ENCODE measurements at places on chromosomes 1 and 21.
A peak's percentile ranks its signal among the peaks of the same experiment; 100 is the strongest.

- no peak for DNase-seq
Measured at GRCh38 chr1:91499904-91500755, 521 bp upstream of the CDC7 start.

DNA sequence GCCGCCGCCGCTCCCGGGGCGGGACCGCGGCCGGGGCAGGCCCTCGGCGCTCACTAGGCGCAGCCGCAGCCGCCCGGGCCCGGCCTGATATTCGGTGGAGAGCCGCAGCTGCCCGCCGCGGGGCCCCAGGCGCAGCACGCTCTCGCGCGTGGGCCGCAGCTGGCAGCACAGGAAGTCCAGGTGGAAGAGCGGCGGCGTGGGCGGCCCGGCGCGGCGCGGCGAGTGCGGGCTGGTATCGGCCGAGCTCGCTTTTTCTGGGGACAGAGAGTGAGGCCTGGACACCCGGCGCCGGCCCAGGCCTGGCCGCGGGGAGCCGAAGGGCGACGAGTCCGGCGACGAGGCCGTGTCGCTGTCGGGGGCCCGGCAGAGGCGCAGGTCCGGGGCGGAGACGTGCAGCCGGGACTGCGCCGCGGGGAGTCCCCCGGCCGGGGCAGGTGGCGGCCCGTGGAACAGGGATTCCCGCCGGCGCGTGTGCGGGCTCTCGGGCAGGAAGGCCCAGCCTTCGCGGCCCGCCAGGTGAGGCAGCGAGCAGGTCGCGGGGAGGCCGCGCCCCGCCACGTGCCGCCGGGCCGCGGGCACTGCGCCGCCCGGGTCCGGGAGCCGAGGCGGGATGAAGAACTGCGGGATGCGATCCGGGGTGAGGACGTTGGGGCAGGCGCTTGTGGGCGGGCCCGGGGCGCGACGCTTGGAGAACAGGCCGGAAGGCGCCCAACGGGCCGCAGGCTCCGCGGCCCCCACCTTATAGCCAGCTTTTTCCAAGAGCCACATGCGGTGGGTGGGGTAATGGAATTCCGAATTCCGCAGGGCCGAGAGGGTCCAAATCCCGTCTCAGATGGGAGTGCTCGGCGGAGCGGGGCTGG is 1.2 kb downstream of the C2CD4D start:
- DNase-seq, result no peak

- DNase-seq, result no peak
Measured at GRCh38 chr1:100969327-100969726, 56.3 kb downstream of the DPH5 start.

DNA sequence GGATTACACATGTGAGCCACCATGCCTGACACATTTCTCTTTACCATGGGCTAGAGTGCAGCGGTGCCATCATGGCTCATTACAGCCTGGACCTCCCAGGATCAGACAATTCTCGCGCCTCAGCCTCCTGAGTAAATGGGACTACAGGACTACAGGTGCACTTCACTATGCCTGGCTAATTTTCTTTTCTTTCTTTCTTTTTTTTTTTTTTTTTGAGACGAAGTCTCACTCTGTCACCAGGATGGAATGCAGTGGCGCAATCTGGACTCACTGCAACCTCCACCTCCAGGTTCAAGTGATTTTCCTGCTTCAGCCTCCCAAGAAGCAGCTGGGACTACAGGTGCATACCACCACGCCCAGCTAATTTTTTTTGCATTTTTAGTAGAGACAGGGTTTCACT is 14.8 kb upstream of the KIF1B start:
- DNase-seq, result no peak

GRCh38 chr1:25631750-25632485 is 15.3 kb downstream of the MAN1C1 start:
- DNase-seq, result no peak

DNA sequence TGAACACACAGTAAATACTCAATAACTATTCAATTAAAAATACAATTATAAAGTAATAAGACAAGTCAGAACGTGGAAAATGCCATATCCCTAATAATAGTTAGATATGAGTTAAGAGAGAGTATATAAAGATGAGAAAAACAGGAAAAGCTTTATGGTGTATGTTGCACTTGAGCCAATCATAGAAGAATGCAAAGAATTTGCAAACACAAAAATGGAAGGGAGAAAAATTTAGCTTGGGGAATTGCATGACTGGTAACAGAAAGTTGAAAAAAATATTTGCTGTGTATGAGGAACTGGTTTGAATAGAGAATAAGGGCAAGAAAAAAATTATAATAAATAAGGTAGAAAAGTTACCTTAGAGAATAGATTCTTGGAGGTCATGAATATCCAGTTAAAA is 739.6 kb upstream of the CXADR start:
- no peak for DNase-seq

GRCh38 chr1:63645317-63645716 is 52.1 kb downstream of the PGM1 start:
- DNase-seq, result peak; percentile 18

DNA sequence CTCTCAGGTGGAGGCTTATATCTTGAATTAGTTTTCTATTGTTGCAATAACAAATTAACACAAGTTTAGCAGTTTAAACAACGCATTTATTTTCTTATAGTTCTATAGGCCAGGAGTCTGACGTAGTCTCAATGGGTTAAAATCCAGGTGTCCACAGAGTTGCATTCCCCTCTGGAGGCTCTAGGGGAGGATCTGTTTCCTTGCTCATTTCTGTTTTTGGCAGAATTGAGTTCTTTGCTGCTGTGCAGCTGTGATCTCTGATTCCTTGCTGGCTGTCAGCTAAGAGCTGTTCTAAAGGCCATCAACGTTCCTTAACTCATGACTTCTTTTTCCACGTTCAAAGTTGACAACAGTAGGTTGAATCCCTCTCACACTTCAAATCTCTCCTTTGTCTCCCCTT is 31.8 kb downstream of the S100A10 start:
- DNase-seq, result no peak

GRCh38 chr1:161244888-161245287 is 6.9 kb upstream of the NR1I3 start:
- DNase-seq, result no peak

DNA sequence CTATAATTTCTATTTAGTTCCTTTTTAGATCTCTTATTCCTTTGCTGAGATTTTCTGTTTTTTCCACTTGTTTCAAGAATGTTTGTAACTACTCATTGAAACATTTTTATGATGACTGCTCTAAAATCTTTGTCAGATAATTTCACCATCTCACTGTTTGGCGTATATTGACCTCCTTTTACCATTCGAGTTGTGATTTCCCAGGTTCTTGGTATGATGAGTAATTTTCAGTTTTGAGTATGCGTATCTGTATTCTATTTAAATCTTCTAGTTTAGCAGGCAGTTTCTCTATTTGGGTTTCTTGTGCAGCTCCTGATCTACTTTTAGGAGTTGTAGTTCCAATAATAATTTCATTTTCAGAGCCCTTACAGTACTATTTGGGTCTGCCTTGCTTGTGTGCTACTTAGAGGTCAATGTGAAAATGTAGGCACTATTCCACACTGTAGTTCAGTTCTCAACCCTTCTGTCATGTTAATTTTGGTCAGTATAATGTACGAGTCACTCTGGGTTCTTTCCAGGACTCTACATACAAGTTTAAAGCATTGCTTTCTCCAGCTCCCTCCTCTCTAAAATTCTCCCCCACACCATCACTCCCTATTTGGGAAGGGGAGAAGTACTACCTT is 115.5 kb downstream of the ACBD6 start:
- no peak for DNase-seq

All from G401 (cell line).